ENCODE measurements at places on chromosomes 5 and 9.

DNA sequence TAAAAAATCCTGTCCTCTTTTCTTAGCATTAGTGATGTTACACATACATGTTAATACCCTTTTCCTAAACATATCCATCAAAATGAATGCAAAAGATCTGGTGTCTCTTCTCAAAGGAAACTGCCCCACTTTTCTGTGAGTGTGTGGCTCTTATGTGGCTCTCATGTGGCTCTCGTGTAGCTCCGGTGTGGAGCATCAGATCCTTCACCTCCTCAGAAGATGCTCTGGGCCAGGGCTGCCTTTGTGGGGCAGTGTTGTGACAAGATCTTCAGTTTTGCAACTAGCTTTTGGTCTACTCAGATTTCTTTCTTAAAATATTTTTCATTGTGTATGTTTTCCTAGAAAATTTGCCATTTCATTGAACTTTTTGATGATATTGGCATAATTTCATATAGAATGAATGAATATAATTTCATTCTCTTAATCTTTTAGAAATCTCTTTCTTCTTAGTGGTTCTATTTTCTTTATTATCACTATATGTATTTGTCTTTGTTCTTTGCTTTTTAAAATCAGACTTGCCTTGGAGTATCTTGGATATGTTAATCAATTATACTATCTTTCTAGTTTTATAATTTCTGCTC is 19.4 kb downstream of the GARNL3 start:
- peaks cover 34% of the 10 kb centered on the region for H3K27me3 ChIP-seq
- peak; percentile 34 for DNase-seq
- H3K27ac ChIP-seq: no peak overlapping the region

DNA sequence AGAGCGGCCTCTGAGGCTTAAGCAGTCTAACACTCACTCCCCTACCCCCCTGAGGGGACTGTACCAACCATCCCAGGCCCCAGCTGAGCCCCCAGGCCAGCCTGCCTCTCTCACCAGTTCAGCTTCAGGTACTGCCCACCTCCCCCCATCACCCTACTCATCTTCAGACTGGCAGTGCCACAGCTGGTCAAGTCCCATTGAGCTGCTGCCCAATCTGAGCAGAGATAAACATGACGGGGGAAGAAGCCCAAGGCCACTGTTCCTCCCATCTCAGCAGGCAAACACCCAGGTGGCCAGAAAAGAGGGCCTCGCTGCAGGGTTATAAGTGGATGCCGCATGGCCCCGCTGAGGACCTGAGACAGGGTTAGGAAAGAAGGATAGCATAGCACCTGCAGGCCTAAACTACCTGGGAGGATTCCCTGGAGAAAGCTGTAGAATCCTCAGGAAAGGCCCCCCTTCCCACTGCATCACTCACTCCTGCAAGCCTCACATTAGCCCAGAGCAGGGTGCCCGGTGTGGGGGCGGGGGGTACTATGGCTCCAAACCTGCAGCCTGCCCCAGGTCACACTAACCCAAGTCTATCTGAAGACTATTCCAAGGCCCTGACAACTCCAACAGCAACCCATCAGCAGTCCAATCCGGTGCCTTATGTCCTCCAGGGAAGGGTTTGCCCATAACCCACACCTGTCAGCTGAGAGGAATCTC is 3.6 kb downstream of the B4GALT1 start:
- H3K4me3 ChIP-seq: peak overlapping the region; percentile 71
- H3K27me3 ChIP-seq: no peaks in the 10 kb centered on the region
- H3K4me1 ChIP-seq: peaks cover 79% of the 10 kb centered on the region
- H3K27ac ChIP-seq: peak overlapping the region; percentile 75
- peaks cover 15% of the 10 kb centered on the region for H3K36me3 ChIP-seq

GRCh38 chr5:89582768-89583339 is 699.9 kb upstream of the MEF2C start:
- H3K27me3 ChIP-seq: no peaks in the 10 kb centered on the region
- no peaks in the 10 kb centered on the region for H3K36me3 ChIP-seq
- H3K4me3 ChIP-seq: no peak overlapping the region

GRCh38 chr5:170628691-170629565 is 125.1 kb downstream of the KCNIP1 start:
- no peaks in the 10 kb centered on the region for H3K36me3 ChIP-seq
- no peak for DNase-seq
- peaks cover 12% of the 10 kb centered on the region for H3K4me1 ChIP-seq
- H3K4me3 ChIP-seq: no peak overlapping the region

- DNase-seq: no peak
- no peak overlapping the region for H3K27ac ChIP-seq
- no peak overlapping the region for H3K4me3 ChIP-seq
- H3K4me1 ChIP-seq: no peaks in the 10 kb centered on the region
Measured at GRCh38 chr9:89065921-89066320, 74.7 kb downstream of the S1PR3 start.

GRCh38 chr5:38267372-38267771 is 9.0 kb downstream of the EGFLAM start:
- DNase-seq: no peak
- H3K27ac ChIP-seq: no peak overlapping the region
- no peaks in the 10 kb centered on the region for H3K4me1 ChIP-seq
- H3K36me3 ChIP-seq: no peaks in the 10 kb centered on the region

DNA sequence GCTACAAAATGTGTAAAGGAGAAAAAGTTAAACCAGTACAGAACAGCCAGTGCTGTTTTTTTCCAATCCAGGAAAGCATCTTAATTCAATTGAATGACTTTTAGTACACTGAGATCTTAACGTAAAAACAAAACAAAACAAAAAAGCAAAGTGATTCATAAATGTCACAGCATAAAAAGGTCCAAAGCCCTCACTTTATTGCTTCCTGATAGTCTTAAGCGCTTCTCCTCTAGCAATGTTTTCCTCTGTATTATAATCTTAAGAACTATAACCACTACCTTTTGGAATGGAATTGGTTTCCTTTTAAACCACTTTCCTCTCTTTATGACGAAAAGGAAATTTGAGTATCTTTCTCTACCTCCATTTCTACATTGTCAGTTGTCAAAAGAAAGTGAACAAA is 91.4 kb downstream of the SEMA5A start:
- no peaks in the 10 kb centered on the region for H3K27me3 ChIP-seq
- no peak for DNase-seq
- no peak overlapping the region for H3K27ac ChIP-seq
- no peaks in the 10 kb centered on the region for H3K36me3 ChIP-seq

DNA sequence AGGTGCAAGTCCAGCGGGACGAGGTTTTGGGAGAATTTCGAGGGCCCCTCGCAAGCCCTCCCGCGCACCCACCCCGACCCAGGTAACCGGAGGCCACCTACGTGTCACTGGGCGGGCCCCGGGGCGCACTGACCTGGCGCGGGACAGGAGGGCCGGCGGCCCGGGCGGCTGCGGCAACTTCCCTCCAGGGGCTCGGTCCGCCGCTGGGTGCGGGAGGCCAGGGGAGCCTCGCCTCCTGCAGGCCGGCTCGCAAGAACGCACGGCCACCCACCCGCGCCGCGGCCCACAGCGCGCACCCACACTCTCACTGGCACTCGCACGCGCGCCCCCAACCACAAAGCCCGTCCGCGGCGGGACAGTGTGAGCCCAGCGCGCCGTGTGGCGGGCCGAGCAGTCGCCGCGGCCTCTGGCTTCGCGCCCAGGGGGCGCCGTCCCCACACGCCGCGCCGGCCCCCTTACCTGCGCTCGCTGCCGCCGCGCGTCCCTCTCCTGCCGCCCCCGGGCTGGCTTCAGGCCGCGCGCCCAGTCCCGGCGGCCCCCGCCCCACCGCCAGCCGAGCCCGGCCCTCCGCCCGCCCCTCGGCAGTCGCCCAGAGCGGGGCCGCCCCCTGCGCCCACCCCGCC is 451 bp downstream of the LPAR1 start:
- no peak overlapping the region for H3K4me3 ChIP-seq
- H3K27me3 ChIP-seq: peaks cover 51% of the 10 kb centered on the region
- no peaks in the 10 kb centered on the region for H3K36me3 ChIP-seq
- no peak for DNase-seq
- peaks cover 9% of the 10 kb centered on the region for H3K4me1 ChIP-seq

- no peak for DNase-seq
- H3K4me1 ChIP-seq: no peaks in the 10 kb centered on the region
- no peak overlapping the region for H3K27ac ChIP-seq
- no peak overlapping the region for H3K4me3 ChIP-seq
- peaks cover 24% of the 10 kb centered on the region for H3K27me3 ChIP-seq
Measured at GRCh38 chr5:79005151-79005550, 20.0 kb upstream of the ARSB start.

DNA sequence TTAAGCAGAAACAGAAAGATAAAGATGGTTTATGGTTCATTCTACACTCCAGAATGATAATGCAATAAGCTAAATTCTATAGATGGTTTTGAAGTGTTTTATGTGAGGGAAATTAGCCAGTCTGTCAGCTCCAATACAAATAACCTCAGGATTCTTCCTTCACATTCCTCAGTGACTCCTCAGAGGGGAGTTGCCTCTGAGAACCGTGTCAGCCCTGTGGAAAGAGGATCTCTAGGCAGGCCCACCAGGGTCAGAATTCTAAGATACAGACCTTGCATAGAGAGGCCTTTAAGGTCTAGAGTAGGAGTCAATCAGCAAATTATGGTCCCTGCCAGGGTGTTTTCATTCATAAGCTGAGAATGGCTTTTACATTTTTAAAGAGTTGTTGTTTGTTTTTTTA is 26.6 kb downstream of the RUSC2 start:
- no peaks in the 10 kb centered on the region for H3K4me1 ChIP-seq
- no peak overlapping the region for H3K27ac ChIP-seq
- H3K4me3 ChIP-seq: no peak overlapping the region
- no peaks in the 10 kb centered on the region for H3K36me3 ChIP-seq

GRCh38 chr5:14218897-14219573 is 75.9 kb downstream of the TRIO start:
- peaks cover 17% of the 10 kb centered on the region for H3K27me3 ChIP-seq
- no peaks in the 10 kb centered on the region for H3K36me3 ChIP-seq
- H3K4me3 ChIP-seq: no peak overlapping the region
- no peak for DNase-seq

GRCh38 chr5:129379406-129379805 is 80.7 kb upstream of the ADAMTS19 start:
- no peak overlapping the region for H3K27ac ChIP-seq
- DNase-seq: no peak
- H3K4me3 ChIP-seq: no peak overlapping the region
- no peaks in the 10 kb centered on the region for H3K36me3 ChIP-seq

- H3K27me3 ChIP-seq: no peaks in the 10 kb centered on the region
- DNase-seq: no peak
- H3K4me1 ChIP-seq: no peaks in the 10 kb centered on the region
- no peak overlapping the region for H3K27ac ChIP-seq
- H3K4me3 ChIP-seq: no peak overlapping the region
Measured at GRCh38 chr9:125815568-125815967, 68.4 kb downstream of the PBX3 start.

DNA sequence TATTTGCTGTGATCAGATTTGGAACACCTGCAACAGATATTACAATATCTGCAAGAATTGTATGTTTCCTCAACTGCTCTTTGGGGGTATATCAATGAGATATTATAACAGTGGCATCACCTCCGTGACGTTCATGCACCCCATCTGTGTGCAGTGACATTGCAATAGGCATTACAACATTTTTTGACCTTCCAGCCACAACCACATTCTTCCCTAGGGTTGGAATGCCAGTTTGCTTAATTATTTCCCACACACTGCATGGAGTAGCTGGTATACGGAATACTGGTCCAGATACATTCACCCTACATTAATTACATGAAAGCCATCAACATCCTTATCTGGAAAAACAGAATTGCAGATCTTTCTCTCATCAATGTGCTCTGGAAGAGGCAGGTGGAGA is 42.3 kb downstream of the FBXO4 start:
- peaks cover 4% of the 10 kb centered on the region for H3K27me3 ChIP-seq
- H3K36me3 ChIP-seq: no peaks in the 10 kb centered on the region
- H3K4me1 ChIP-seq: no peaks in the 10 kb centered on the region
- H3K4me3 ChIP-seq: no peak overlapping the region
- DNase-seq: no peak

Measured in activated CD4-positive, alpha-beta T cell treated with anti-CD3 and anti-CD28 coated beads, Interleukin-2, amount 10 ng/mL, durations not matched to agents 7 days and 5 days (primary cell).